ENCODE measurements at places on chromosomes 2 and 18.

- DNase-seq: no peak
Observed at GRCh38 chr2:124959581-124959980, 934.5 kb downstream of the CNTNAP5 start.

- DNase-seq: peak; percentile 92
Observed at GRCh38 chr2:230053753-230054478, 14.8 kb downstream of the SLC16A14 start.

- no peak for DNase-seq
Observed at GRCh38 chr2:109218792-109219126, 89.8 kb downstream of the SH3RF3 start.

GRCh38 chr2:55957142-55957541 is 33.6 kb upstream of the EFEMP1 start:
- DNase-seq: peak; percentile 40

- no peak for DNase-seq
Observed at GRCh38 chr2:52269696-52270485, 1238.0 kb upstream of the NRXN1 start.

DNA sequence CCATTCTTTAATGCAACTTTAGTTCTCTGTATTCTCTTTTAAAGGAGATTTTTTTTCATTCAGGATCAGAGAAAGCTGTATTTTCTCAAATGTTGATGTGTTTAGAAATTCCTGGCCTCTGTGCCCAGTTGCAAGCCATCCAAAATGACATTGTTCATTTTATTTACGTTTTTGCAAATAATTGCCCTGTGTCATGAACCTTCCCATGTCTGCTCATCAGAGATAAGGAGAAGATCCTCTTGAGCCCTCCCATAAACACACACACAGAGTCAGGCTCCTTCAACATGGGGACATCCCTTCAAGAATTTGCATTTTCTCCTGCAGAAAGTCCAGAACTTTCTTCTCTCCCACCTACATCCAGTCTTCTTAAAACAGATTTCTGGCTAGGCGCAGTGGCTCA is 258.8 kb downstream of the GBX2 start:
- DNase-seq: no peak

DNA sequence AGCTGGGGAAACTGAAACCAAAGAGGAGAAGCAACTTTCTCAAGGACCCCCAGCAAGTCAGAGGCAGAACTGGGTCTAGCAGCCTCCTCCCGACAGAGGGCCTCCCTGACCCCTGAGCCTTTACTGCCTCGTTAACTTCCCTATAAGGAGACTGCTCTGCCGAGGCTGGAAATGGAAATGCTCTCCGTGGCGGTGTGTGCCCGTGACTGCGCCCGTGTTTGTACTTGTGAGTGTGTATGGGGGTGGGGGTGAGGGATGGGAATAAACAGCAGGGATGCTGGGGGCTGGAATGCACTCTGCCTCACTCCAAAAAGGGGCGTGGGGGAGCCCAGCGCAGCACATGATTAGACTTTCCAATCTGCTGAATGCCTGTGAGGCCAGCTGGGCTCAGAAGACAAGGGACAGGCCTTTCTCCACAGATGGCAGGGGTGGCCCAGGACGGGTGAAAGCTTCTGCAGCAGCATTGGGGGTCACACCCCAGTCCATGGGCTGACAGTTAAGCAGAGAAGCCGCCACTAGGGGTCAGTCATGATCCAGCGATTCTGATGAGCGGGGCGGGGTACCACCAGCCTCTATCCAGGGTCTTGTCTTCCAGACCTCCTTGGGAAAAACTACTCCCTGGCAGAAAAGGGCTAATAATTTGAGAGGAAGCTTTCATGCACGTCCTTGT is 26.8 kb downstream of the MPHOSPH10 start:
- no peak for DNase-seq

DNA sequence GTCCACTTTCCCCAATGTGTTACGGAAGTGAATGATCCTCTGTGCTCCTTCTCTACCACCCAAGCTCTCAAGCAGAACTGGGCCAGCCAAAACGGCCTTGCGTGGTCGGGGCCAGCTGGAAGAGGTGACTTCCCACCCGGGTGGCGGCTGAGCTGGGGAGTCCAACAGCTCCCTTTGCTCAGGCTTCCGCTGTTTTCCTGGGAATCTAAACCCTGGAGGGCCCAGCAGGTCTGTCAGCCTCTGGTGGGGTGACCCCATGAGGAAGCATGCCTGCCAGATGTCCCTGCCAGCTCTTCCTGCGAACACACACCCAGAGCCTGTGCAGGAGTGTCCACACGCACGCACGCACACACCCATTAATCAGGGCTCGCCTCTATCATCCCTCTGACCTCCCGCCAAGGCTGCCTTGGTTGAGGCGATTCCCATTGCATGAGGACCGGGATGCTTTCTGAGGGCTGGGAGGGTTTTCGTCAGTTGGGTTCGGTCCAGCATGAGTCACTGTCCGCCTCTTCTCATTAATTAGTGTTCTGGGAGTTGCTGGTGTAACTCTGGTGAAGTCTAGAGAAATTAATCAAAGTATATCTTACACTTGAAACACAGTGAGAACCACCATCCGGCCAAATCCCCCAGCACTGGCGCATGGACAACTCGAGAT is 90.6 kb downstream of the TWIST2 start:
- peak; percentile 62 for DNase-seq

DNA sequence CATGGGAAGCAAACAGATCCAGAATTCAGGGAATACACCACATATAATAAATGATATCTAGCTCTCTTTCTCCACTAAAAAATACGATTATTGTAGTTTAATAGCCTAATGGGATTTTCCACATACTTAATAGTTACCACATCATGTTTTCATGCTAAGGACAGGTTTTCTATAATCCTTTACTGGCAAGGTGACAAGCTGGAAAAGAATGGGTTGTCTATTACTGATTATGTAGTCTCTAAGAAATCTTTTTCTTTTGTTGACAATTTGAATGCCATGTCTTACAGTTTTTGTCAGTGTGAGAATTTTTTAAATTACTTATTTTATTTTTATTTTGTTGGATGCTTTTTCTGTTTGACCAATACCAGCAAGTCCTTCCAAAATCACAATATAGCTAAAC is 177.8 kb downstream of the GALNT13 start:
- no peak for DNase-seq

- DNase-seq: no peak
Observed at GRCh38 chr2:13067508-13067907, 350.8 kb downstream of the TRIB2 start.

DNA sequence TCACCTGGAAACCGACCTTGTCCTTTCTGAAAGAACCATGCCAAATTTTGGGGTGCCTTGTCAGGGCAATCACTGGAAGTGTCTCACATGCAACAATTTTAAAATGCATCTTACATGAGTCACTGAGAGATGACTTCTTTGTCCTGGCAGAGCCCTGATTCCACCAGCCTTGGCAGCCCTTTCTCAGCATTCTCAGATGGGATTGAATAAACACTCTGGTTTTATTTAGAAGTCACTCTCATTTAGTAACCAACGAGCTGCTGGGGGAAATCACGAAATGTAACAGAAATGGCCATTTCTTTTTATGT is 3.8 kb upstream of the ATP8B1 start:
- DNase-seq: peak; percentile 77

DNA sequence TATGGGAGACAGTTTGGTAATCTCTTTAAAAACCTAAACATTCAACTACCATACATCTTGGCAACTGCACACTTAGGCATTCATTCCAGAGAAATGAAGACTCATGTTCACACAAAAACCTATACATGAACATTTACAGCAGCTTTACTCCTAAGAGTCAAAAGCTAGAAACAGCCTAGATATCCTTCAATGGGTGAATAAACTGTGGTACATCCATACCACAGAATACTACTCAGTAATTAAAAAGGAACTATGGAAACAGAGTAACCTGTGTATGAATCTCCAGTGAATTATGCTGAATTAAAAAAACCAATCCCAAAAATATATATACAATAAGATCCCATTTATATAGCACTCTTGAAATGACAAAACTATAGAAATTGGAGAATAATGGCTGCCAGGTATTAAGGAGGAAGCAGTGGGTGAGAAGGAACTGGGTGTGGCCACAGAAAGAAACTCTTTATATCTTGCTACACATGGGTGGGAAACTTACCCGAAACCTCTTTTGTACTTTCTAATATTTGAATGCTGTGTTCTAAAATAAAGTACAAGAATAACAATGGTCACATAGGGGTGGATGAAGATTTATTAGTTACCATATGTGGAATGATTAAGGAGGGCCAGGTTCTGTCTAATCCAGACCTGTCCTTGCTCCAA is 13.7 kb downstream of the SESTD1 start:
- DNase-seq: no peak

- no peak for DNase-seq
Observed at GRCh38 chr18:55811925-55812324, 223.9 kb upstream of the TCF4 start.

- DNase-seq: no peak
Observed at GRCh38 chr2:238975408-238975807, 127.5 kb downstream of the TWIST2 start.

DNA sequence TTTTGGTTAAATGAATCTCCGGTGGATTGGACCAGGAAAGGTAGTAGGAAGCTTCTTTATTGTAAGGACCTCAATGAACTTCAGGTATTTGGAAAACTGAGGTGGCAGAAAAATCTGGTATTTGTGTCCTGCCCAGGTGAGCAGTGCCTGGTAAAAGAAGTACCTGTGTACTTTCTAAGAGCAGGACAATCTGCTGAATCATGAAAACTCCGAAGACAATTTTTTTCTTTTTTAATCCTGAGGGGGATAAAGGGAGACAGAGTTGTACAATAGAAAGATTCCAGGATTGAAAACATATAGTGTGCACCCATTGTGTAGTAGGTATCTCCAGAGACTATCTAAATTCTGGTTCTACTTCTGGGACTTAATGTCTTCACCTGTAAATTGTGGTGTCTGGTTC is 191.8 kb upstream of the SPOPL start:
- no peak for DNase-seq

DNA sequence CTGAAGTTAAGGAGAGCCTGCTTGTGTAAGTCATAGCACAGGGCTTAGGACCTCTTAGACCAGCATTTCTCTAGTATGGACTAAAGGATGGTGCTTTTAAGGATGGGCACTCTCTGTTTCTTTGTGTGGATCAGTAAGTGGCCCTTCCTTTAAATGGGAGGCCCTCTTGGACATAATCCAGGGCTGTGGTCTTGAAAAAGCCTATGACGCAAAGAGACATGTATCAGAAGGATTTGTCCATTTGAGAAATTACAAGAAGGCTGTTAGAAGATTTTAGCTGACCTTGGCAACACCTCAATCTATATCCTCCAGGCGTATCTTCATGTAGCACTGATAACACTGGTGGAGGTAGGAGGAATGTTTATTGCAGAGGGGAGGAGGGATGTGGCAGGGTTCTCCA is 79.2 kb downstream of the PRPF40A start:
- no peak for DNase-seq

GRCh38 chr18:50638016-50638883 is 78.4 kb downstream of the MAPK4 start:
- DNase-seq: no peak

DNA sequence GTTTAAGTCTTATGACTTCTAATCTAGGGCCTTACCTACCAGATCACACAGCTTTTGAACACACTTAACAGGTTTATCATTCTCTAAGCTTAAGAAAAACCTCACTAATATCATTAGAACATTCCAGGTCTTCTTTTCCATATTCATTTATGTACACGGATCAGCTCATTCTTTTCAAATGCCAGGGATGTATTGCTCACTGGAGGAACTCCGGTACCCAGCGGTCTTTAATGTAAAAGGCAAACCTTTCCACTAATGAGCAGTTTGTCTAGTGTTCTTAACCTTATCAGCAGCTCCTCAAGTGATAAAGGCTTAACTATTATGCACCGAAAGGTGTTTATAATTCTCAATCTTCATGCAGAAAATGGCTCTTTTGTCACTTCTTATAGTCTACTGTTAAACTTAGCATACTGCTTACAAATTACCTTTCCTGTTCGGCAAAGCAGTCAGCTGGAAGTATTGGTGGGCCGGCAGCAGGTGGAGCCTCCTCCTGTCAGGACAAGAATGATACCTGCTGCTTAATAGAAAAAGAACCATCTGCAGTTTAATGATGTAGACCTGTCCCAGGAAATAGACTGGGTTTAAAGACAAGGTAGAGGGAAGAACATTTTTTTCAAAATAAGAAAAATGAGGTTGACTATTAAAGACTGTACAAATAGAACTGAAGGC is 142.7 kb downstream of the FIGN start:
- no peak for DNase-seq

DNA sequence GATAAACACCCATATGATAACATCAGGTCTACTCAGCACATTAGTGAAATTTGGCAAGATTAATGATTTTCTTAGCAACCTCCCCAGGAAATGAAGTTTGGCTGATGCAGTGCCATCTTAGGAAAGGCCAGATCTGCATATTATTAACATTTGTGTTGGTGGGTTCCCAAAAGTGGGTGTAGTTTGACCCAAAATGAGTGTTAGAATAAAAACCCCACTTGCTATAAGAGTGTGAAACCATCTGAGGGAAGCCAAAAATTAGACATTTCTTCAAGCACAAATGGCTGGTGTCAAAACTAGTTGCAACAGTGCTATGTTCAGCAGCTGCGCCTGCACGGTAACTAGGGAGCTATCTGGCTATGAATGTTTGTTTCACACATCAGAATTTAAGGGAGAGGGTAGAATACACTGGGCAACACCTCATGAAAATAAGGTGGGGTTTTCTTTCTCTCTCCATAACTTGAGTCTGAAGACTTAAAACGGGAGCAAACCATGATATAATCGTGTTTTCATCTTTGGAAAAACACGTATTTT is 15.9 kb upstream of the CSRNP3 start:
- no peak for DNase-seq

DNA sequence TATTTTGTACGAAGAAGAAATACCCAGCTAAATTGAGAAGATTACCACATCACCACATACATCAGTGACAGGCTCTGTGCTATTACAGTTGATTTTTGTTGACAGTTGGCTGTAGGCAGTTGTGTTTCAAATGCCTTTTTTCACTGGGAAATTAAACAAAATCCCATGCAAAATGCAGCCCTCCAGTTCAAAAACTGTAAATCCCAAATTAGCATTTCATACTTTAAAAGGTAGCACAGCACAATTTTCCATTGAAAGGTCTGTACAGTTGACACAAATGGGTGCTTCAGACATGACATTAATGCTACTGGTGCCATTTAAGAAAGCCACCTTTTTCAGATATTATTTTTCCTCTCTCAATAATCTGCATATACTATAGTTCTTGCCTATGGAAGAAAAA is 807.2 kb downstream of the BCL11A start:
- DNase-seq: no peak

Measured in NCI-H226 (cell line).